ELF-1 (cell line): ENCODE measurements at places on chromosomes 2 and 18.

GRCh38 chr2:197245829-197246804, 64.5 kb downstream of the ANKRD44 start:
- no peak for DNase-seq

- peak; percentile 31 for DNase-seq
Observed at GRCh38 chr2:51165534-51166260, 133.8 kb upstream of the NRXN1 start.

GRCh38 chr2:67524213-67524612, 127.1 kb downstream of the ETAA1 start:
- DNase-seq, result no peak

DNA sequence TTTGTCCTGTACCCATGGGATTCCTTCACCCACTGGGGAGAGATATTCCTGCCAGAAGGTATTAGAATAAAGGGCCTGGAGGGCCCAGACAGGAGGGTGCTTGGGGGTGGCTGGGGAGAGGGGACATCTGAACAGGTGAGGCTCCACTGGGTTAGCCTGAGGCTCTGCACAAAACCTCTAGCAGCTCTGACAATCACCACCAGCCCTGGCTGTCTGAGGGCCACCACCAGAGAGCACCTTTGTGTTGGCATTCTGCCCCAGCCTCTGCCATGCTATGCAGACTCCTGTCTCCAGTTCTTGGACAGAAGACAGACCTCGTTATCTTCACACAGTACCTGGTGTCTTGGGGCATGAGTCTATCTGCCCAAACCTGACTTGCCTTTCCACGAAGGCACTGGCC, 25.3 kb downstream of the SLC16A14 start:
- no peak for DNase-seq

DNA sequence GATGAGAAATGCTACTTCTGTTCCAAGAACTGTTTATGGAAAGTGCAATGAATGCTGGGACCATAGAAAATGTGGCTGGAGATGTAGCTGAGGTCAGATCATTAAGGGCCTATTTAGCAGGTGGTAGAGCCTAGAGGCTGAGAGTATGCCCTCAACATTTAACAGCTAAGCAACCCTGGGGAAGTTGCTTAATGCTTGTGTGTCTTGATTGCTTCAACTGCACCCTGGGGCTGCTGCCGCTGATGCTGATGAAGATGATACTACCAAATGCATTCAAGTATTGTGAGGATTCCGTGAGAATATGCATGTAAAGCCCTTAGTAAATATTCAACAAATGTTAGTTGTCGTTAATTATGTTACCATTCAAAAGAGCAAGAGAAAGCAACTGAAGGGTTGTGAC, 273.2 kb downstream of the BCL11A start:
- DNase-seq, result no peak

DNA sequence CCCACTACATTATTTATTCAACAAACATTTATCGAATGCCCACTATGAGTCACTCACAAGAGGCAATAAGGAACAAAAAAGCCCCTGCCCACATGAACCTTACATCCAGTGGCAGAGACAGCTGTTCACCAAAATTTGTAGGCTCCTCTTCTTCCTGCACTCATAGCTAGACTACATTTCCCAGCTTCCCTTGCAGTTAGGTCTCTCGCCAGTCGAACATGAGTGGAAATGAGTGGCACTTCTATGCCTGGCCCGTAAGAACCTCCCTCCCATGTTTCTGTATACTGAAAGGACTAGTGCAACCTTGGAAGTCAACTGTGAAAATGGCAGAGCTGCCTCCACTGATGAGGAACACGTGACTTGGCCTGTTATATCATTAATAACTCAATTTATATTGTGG, 19.4 kb upstream of the NCOA1 start:
- DNase-seq, result no peak

GRCh38 chr2:229370509-229370908, 99.4 kb upstream of the PID1 start:
- no peak for DNase-seq

DNA sequence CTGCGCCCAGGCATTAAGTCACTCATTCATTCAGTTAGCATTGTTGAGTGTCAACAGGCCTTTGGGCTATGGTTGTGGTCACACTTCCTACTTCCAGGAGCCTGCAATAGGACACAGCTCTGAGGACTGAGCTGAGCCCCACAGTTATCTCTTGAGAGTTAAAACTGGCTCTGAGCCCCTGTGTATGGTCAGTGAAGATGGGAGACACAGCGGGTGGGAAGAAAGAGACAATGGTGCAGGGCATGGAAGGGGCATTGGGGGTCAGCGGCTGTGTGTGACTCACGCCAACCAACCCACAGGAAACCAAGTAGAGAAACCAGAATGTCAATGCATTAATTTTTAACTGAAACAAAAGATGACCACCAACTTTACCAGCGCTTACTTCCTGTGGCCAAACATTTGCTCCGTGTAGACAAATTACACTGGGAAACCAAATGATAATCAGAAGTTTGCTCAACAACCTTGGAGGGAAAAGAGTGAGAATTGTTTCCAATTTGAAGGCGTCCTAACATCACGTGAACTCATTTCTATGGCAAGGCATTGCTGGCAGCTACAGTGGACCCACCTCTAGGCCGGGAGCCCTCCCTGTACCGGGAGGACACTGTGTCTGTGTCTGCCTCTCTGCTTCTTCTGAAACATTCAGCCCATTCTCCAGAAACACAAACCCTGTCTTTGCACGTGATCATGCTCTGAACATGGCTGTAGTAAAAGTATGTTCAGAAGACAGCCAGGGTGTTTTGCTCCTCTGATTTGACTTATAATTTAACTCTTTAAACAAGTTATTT, 212.0 kb upstream of the ID2 start:
- DNase-seq, result no peak

- DNase-seq, result no peak
Observed at GRCh38 chr2:176997074-176997791, 215.4 kb upstream of the HNRNPA3 start.

GRCh38 chr18:3703732-3704176, 253.8 kb downstream of the TGIF1 start:
- DNase-seq, result peak; percentile 76

DNA sequence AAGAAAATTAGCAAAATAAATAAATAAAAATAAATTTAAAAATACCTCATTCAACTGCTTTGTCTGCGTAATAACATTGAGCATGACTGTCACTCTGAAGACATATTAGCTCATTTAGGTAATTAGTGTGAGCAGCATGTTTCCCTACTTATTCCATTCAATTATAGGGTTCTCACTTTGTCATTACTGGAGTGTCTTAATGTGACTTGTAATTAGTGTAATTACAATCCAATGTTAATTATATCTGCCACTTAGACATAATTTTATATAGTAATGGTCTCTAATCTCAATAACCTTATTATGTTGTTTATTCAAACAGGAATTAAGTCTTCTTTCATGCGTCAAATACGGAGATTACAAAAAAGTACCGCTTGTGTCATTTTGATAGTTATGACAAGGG, 893.9 kb upstream of the ACVR2A start:
- DNase-seq, result no peak

DNA sequence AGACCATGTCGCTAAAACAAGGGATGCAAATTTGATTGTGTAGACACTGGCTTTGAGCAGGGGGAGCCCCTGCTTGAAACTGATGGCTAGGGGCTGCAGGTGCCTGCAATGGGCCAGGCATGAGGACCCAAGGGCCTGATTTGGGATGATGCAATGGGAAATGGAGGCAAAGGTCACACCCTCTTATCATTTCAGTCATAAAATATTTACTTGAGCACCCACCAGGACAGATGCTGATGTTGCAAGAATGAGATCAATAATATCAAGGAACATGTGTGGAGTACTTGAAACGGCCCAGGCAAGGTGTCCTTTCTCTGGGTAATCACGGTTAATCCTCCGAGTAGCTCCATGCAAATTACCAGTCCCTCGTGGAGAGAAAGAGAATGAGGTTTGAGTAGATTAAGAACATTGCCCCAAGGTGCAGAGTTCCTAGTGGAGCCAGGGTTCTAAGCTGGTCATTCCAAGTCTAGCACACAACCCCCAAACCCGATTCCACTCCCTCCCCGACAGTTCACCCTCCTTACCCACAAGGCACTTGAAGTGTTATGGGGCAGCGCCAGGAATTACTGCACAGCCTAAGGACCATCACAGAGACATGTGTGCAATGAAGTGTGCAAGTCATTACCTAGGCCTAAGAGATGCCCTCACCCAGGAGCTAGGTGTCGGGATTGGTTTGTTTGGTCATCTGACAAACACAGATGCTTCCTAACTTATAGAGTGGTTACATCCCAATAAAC, 14.0 kb upstream of the TMBIM1 start:
- no peak for DNase-seq

- no peak for DNase-seq
Observed at GRCh38 chr2:11613297-11613696, 56.7 kb downstream of the NTSR2 start.

DNA sequence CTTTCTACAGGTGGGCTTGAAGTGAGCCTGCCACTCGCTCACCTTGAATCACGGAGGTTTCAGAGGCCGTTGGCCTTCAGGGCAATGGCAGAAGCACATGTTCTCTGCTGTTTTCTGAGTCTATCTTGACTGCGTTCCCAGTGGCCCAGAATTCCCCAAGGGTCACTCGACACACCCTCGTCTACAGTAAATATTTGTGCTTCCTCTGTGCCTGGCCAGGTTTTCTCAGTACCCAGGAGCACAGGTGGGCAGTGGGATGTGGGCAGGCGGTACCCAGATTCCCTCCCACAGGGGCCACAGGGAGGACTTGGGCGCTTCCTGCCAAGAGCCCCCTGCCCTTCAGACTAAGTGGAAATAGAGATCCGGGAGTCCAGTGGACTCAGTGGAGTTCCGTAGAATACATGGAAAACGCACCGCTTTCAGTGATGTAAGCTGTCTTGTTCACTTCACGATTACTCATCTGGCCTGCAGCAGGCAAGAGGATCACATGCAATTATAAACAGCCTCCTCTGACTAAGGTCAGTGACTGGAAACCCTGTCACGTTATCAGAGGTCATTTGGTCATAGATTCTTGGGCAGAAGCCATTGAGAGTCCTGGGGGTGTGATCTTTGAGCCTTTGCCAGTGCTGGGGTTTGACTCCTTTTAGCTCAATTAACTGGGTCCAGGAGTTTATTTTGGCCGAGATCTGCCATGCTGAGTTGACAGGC, 179.8 kb downstream of the NEDD4L start:
- peak; percentile 57 for DNase-seq

DNA sequence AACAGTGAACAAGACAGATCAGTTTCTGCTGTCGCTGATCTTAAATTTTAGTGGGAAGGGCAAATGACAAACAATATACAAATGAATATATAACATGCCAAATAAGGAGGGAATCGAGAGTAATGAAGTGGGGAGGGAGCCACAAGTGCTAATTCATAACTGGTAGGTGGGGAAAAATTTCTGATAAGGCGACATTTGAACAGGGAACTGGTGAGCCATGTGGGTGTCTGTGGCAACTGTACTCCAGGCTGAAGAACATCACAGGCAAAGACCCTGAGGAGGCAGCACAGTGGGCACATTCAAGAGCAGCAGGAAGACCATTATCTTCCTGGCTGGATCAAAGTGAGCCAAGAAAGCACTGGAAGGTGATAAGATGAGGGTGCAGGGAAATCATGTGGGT, 51.6 kb upstream of the CD28 start:
- no peak for DNase-seq

DNA sequence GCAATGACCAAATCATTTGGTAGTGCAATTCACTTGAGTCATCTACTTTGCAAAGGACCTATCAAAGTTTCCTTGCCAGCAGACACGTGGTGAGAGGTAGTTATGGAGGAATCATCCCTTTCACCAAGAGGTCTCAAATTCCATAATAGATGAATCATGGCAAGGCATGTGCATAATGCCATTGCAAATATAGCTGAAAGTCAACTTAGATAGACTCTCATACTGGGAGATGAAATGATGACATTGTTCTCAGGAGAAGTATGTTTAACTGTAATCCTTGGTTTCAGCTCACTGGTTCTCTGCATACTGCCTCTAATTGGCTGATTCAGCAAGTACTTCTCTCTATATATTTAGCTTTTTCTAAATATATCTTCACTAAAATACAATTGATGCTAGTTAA, 57.2 kb downstream of the CALCRL start:
- no peak for DNase-seq

DNA sequence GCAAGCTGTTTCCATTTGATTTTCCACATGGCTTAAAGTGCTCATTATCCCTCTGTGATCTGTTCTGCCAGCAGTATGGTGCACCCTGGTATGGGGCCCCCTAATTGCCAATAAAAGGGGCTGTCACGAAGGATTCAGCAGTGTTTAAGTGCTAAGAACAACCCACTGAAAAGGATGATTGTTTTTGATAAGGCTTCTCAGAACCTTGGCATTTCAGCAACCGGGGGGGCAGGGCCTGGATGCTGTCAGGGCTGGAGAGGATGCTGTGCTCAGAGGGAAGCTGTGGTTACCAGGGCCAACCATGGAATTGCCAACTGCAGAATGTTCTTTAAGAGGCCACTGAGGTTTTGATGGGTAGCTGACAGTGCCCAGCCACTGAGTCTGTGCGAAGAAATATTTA, 117.8 kb downstream of the CTIF start:
- DNase-seq, result no peak

- no peak for DNase-seq
Observed at GRCh38 chr2:147390475-147390874, 454.4 kb upstream of the ACVR2A start.

DNA sequence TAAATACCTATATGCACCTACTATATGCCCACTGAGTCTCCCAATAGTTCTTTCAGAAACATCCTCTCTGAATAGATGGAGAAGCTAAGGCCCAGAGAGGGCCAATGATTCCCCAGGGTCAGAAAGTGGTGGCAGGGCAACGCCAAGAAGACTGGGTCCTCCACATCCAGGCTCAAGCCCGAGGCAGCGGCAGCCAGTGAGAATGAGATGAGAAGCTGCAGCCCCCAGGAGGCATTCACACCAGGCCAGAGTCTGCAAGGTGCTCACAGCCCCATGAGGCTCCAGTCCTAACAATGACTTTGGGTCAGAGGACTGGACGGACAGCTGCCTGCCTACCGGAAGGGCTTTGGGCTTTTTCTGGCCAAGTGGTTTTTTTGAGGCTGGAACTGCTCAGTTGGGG, 3.5 kb downstream of the TEX261 start:
- DNase-seq, result peak; percentile 0

- DNase-seq, result no peak
Observed at GRCh38 chr2:240878341-240878936, 9.8 kb downstream of the AGXT start.

DNA sequence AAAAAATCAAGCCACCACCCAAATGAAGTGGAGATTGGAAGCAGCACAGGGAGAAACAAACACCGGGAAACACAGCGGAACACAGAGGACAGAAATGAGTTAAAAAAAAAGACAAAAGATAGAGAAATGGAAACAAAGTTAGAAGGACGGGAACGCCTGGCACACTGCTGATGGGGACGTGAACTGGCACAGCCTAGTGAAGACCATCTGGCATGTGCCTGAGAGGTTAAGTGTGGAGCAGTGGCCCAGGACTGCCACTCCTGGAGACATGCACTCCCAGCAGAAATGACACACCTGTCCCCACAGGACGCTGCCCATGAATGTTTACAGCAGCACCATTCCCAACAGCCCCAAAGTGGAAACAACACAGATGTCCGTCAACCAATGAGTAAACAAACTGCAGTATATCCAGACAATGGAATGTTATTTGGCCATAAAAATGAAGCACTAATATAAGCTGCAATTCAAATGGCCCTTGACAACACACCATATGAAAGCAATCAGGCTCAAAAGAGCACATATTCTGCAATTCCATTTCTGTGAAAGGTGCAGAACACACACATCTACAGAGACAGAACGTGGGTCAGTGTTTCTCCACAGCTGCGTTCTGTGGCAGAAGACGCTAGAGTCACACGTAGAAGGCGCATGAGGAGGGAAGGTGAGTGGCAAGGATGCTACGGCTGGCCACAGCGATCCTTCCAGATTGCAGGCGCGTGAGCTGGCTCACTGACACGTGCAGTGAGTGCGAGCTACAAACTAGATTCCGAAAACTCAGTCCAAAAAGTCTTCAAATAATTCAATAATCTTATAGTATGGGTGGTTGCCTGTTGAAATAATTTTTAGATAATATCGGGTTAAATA, 24.6 kb downstream of the THAP4 start:
- DNase-seq, result no peak
